Vagina (tissue), 2 donors: ENCODE measurements at places on chromosomes 2 and 18.
A peak's percentile ranks its signal among the peaks of the same experiment; 100 is the strongest.

DNA sequence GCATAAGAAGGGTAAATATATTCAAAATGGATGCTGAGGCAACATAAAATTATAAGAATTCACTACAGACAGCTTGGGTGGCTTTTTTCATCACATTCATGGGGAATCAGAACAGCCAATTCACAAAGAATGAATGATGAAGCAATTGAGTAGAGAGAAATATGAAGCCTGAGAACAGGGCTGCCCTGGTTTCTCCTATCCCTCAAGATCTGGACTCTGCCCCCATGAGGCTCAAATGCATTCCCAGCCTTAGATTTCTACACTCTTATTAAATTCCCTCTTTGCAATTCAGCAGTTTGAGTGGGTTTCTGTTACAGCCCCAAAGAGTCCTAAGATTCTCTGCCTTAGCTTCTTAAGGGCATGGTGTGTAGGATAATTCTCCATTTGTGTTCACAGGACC lies 172.5 kb downstream of the MAIP1 start:
- DNase-seq, result no peak

- DNase-seq, result no peak
Measured at GRCh38 chr18:49127471-49128190, 176.9 kb upstream of the SMAD7 start.

GRCh38 chr18:3394648-3395047 lies 55.3 kb upstream of the TGIF1 start:
- no peak for DNase-seq

GRCh38 chr2:71605173-71605641 lies 151.8 kb downstream of the DYSF start:
- no peak for DNase-seq

DNA sequence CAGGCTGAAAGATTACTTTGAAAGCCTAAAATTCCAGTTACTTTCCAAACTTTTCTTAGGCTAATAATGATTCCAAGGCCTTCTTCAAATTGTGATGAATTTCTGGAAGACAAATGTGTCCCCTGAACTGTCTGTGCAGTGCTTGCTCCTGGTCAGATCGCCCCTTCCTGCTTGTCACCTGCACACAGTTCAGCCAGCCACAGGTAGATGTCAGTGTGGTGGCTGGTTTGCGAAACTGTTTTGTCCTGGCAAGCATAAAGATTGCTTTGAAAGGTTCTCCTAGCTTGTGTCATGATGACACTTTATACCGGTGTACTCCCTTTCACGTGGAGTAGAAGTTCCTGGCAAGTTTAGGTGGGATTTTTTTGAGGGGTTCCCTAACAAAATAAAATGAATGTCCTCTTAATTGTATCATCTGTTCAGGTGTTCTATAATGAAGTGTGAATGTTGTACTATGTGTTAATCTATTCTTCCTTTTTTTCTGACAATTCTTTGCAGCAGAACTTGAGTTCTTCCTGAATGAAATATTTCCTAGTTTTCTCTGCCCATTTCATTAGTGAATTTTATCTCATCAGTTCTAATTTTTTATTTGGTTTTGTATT lies 298.8 kb downstream of the ZNF407 start:
- DNase-seq, result no peak

- no peak for DNase-seq
Measured at GRCh38 chr2:226308986-226309385, 490.6 kb downstream of the IRS1 start.

DNA sequence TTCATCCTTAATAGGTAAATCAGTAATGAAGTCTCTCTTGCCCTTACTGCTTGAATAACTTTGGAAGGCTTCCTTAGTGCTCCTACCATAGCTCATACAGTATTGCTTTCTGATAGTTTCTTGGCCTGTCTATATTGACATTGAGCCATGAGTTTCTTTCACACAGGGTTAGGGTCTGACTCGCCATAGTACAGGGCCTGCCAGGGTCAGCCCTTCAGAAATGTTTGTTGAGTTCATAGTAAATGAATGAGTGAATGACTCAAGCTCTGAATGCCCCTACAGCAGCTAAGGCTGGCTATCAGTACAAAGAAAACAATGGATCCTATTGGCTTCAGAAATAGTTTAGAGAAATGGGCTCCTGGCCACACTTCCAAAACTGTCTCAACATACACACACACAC lies 65.0 kb upstream of the LRATD1 start:
- DNase-seq, result no peak

DNA sequence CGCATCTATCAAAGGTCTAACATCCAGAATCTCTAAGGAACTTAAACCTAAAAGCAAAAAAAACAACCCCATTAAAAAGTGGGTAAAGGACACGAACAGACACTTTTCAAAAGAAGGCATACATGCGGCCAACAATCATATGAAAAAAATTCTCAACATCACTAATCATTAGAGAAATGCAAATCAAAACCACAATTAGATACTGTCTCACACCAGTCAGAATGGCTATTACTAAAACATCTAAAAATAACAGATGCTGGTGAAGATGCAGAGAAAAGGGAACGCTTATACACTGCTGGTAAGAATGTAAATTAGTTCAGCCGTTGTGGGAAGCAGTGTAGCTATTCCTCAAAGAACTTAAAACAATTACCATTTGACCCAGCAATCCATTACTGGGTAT lies 38.0 kb downstream of the PPP3R1 start:
- DNase-seq, result no peak

GRCh38 chr2:11043245-11043644 lies 112.0 kb upstream of the SLC66A3 start:
- peak; percentile 11 for DNase-seq

GRCh38 chr2:40038646-40039045 lies 259.6 kb upstream of the THUMPD2 start:
- DNase-seq, result no peak

DNA sequence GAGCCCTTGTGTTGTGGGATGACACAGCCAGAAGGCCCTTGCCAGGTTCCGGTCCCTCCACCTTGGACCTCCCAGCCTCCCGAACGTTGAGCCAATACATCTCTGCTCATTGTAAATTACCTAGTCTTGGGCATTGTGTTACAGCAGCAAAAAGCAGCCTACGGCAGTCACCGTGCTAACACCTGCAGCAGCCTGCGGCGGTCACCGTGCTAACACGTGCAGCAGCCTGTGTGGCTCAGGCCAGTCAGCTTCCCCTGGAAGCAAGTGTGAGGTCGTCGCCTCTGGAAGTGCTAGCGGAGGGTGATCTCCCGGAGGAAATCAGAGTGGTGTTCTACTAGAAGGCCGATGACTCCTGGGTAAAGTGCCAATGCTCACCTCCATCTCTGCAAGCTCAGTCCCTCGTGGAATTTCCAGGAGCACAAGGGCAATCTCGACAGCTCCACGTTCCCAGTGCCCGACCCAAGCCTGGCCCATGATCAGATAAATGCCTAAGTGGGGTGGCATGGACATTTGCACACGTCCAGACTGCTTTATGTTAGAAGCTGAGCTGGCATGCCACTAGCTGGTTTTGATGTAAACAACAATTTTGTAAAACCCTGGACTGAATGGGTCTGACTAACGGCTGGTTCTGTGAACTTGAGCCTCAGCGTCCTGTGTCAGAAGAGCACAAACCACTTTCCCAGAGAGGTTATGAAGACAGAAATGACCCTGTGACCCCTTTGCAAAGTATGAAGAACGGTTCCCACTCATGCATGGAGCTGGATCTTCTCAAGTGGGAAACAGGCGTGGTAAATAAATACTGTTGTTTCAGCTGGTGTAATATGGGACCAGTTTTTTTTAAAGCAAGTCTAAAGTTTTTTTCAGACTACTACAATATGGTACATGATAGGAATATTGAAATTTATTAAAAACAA lies 11.4 kb upstream of the CNDP1 start:
- DNase-seq, result no peak

GRCh38 chr2:15693926-15694588 lies 102.4 kb downstream of the DDX1 start:
- DNase-seq, result no peak
